ENCODE measurements at places on chromosomes 2 and 18.

GRCh38 chr2:237282568-237283128, 131.3 kb downstream of the COL6A3 start:
- no peak for DNase-seq

DNA sequence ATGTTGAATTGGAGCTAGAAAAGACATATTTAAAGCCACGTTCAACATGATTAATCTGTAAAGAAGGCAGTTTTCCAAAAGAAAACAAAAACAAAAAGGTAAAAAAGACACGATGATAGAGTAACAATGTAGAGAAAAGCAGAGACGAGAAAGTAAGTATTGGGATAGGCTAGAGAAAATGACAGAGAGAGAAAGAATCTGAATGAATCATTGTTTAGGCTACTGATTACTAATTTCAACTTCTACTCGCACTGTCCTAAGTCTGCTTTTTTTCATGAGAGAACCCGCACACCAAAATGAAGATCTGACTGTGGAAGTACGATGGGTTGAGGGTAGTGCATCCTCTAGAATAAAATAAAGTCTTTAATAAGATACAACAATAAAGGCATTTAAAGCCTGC, 1599.2 kb upstream of the TMEFF2 start:
- DNase-seq: no peak

- DNase-seq: no peak
Observed at GRCh38 chr2:121214296-121214695, 70.7 kb downstream of the TFCP2L1 start.

- DNase-seq: no peak
Observed at GRCh38 chr18:11795916-11796315, 55.3 kb upstream of the CHMP1B start.

- no peak for DNase-seq
Observed at GRCh38 chr18:40013001-40013609, 1941.9 kb upstream of the PIK3C3 start.

DNA sequence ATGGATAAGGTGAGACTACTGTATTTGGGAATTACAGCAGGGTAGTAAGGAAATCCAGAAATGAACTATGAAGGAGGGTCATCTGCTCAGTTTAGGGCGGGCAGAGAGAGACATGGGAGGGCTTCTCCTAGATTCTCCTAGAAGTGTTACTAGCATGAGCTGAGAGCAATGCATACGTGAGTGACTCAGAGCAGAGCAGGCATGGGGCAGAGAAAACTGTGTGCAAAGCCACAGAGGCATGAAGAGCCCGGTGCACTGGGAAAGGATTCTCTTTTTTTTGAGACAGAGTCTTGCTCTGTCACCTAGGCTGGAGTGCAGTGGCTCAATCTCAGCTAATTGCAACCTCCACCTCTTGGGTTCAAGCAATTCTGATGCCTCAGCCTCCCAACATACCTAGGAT, 116.2 kb downstream of the SOCS6 start:
- DNase-seq: no peak

GRCh38 chr2:143081616-143082015, 47.6 kb upstream of the ARHGAP15 start:
- DNase-seq: no peak

- DNase-seq: no peak
Observed at GRCh38 chr2:132662732-132663131, 7.3 kb downstream of the LYPD1 start.

DNA sequence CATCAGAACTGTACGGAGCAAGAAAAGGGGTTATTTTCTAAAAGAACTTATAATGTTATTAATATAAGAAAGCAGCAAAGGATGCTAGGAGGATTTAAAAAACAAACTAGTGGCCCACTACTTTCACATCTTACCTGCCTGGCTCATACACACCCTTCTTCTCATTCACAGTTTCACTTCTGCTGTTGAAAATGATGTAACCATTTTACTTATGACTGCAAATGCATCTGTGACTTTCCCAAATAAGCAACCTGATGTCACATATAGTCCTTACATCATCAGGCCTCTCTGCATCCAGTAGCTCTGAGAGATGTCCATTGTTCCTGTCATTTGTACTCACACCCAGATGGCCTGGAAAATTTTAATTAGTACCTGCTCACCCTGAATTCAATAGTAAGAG, 101.8 kb upstream of the MYO3B start:
- no peak for DNase-seq

GRCh38 chr18:79469309-79469708, 73.6 kb downstream of the NFATC1 start:
- no peak for DNase-seq

DNA sequence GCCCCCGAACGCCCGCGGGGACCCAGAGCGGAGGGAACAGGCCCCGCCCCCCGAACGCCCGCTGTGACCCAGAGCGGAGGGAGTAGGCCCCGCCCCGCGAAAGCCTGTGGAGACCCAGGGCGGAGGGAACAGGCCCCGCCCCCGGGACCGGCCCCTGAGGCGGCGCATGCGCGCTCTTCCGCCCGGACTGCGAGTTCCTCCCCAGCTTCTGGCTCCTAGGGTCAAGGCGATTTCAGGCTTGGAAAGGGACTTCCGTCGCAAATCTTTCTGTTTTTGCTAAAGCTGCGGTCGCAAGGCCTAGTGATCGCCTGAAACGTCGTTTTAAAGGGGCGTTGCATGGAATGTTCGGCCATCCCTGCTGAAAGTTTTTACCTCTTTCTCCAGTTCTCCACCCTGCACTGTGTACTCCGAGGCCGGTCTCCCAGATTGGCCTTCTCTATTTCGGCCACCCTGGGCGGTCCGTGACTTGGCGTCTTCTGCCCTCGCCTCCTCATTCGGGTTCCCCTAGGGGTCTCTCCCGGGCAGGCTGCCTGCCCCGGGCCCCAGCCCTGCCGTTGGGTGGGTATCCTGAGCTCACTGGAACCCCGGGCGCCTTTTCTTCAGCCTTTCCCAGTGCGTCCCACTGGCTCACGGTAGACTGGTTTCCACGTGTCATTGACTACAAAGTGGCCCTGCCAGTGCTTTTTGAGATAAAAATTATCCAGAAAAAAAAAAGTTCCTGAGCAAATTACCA, 372 bp upstream of the WDSUB1 start:
- DNase-seq: peak; percentile 90

GRCh38 chr2:215973954-215974699, 39.2 kb downstream of the MREG start:
- no peak for DNase-seq

DNA sequence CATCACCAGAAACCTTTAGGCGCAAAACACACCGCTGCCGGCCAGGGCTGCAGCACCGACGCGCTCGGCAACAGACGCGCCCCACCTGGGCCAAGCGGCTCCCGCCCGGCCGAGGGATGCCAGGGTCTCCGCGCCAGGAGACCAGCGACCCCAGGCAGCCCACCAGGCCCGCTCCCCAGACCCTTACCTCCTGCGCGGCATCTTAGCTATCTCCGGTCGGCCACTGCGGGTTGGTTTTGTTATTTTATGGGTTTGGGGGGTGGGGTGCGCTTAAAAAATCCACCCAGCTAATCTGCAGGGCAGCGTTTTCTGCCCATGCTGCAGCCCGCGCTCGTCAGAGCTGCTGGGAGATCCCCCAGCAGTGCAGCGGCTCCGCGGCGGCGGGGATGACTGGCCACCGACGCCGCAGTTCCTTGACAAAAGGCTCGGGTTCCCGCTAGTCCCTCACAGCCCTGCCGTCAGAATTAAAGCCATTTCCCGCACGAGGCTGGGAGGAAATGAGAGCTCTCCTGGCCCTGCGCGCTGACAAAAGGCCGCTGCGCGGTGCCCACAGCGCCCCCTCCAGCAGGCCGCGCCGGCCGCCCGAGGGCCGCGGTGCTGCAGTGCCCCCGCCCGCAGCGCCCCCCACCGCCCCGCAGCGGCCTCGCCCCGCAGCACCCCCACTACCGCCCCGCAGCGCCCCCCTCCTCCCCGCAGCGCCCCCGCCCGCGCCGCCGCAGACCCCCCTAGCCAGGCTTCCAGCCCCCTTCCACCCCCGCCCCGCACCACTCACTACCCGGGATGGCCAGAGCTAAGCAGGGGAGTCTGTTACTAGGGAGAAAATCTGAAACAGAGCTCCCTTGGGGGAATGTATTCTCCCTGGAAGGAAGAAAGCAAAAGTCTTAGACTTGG, at the start of gene ADD2:
ADD2 (minus strand) TSS at position 502 of the 891 bp plus-strand sequence. CDS start 61,792 bp downstream, outside the sequence.
- no peak for DNase-seq

DNA sequence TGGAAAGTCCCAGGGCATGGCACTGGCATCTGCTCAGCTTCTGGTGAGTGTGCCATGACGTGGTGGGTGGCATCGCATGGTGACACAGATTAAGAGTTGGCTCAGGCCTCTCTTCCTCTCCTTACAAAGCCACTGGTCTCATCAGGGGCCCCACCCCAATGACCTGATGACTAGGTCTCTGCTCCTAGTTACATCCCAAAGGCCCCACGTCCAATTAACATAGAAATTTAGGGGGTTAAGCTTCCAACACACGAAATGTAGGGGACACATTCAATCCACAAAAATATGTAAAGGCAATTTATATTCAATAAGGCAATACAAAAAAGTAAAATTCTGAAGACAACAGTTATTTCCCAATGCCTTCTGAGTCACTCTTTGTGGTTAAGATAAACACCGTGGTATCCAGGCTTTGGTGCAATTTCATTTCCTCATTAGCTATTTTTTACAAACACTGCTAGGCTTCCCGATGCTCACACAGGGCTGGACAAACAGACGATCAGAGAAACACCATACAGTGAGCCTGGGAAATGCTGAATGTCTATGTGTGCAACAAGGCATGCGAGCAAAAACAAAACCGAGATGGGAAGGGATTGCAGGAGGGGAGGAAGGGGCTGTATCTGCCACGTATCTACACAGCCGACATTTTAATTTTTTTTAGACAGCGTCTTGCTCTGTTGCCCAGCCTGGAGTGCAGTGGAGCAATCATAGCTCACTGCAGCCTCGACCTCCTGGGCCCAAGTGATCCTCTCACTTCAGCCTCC, 67.2 kb downstream of the MBP start:
- no peak for DNase-seq

- no peak for DNase-seq
Observed at GRCh38 chr2:65429786-65430602, 2.4 kb downstream of the SPRED2 start.

GRCh38 chr2:189661957-189662321, 680 bp downstream of the ASNSD1 start:
- no peak for DNase-seq

- DNase-seq: no peak
Observed at GRCh38 chr18:26656431-26656943, 108.1 kb upstream of the KCTD1 start.

- DNase-seq: no peak
Observed at GRCh38 chr2:105718846-105719481, 25.7 kb upstream of the NCK2 start.

- no peak for DNase-seq
Observed at GRCh38 chr18:37663446-37663845, 97.8 kb upstream of the CELF4 start.

DNA sequence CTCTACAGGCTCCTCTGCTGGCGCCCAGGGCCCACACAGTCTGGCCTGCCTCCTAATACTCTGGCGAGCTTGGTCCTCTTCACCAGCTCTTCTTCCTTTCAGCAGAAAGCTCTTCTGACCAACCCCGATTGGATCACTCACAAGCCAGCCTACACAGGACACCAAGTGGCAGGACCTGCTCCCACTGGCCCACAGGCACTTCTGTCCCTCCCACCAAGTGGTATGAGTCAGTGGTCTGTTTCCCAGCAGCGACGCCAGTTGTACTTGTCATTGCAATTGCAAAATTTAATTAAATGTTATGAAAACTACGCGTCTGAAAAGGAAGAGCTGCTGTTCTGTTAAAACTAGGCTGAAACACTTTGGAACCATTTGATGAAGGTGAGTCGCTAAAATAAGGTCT, 46.7 kb downstream of the NDUFA10 start:
- no peak for DNase-seq

GRCh38 chr18:48157956-48158355, 227.5 kb upstream of the SMAD2 start:
- DNase-seq: no peak

- DNase-seq: no peak
Observed at GRCh38 chr2:69734035-69734611, 7.8 kb upstream of the ANXA4 start.

GRCh38 chr2:185291035-185291647, 447.5 kb upstream of the FSIP2 start:
- DNase-seq: peak; percentile 9

- no peak for DNase-seq
Observed at GRCh38 chr2:27042159-27042661, 9.3 kb upstream of the AGBL5 start.
